ENCODE measurements at places on chromosomes 4 and X.

DNA sequence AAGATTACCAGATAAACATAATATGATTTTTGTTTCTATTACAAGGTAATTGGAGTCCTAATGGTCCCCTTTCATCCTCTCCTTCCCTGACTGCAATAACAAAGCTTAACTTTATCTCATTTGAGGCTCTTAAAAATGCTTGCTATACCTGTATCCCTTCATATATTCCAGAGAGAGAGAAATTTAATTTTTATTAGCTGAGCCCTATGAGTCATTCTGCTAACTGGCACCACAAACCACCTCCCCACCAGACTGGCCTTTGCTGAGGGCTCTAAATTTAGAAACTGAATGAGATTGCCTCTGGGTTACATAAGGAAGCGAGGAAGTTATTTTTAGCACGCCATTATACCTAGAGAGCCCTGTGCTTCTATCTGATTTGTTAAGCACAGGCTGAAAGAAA is 27.4 kb downstream of the CBLL2 start:
- DNase-seq: no peak

DNA sequence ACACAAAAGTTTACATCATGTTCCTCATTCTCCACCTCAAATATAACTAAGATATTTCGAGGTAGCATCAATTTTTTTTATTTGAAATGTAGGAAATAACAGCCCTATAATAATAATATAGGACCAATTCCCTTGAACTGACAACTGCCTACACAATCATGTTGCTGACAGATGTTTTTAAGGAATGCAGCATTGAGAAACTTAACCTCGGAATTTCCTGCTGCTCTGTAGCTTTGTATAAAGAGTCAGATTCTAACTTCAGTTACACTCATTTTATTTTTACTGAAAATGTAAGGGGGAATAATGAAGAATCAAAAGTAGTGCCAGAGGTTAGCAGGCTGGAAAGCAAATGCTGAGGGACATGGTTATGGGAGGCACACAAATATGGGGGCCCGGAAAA is 235.8 kb downstream of the RBMX2 start:
- DNase-seq: no peak

- no peak for DNase-seq
Observed at GRCh38 chr4:80913381-80913780, 117.1 kb upstream of the BMP3 start.

DNA sequence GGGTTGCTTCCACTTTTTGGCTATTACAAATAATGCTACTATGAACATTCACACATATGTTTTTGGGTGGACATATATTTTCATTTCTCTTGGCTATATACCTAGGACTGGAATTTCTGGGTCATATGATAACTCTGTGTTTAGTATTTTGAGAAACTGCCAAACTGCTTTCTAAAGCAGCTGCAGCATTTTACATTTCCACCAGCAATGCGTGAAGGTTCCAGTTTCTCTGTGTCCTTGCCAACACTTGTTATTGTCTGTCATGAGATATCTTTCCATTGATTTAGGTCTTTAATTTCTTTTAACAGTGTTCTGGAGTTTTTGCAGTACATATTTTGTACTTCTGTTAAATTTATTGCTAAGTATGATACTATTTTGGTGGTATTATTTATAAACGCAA is 48.3 kb downstream of the CLCN5 start:
- no peak for DNase-seq

DNA sequence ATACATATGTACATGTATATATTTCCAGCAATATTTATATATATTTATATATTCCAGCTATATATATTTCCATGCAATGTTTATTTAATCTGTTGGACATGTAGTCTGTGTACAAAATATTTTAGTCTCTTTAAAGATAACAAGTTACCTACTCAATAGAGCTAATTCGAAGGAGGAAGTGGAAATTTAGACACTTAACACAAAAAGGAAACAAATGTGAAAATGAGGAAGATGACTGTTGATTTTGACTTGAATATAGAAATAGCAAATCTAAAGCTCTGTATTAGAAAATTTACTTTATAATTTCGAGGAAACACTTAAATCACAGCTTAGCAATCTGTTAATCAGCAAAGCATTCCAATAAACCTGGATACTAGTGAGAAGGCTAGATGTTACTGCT is 1064.4 kb downstream of the PCDH7 start:
- no peak for DNase-seq

DNA sequence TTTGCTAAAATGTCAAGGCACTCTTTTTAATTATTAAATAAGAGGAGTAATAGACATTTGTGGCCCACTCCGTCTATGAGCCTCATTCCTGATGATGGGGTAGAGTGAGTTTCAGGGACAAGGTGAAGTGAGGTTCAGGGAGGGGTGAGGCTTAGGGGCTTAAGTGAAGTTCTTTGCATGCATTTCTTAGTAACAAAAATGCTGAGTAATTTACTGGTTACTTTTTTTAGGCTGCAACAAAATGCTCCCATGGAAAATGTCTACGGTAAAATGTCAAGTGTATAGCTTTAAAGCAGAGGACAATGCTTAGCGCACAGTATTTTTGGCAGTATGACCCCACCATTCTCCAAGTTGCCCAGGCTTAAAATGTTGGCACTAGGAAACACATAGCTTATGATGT is 2.0 kb upstream of the USO1 start:
- DNase-seq: no peak

- DNase-seq: no peak
Observed at GRCh38 chr4:47074816-47075215, 43.4 kb downstream of the GABRB1 start.

DNA sequence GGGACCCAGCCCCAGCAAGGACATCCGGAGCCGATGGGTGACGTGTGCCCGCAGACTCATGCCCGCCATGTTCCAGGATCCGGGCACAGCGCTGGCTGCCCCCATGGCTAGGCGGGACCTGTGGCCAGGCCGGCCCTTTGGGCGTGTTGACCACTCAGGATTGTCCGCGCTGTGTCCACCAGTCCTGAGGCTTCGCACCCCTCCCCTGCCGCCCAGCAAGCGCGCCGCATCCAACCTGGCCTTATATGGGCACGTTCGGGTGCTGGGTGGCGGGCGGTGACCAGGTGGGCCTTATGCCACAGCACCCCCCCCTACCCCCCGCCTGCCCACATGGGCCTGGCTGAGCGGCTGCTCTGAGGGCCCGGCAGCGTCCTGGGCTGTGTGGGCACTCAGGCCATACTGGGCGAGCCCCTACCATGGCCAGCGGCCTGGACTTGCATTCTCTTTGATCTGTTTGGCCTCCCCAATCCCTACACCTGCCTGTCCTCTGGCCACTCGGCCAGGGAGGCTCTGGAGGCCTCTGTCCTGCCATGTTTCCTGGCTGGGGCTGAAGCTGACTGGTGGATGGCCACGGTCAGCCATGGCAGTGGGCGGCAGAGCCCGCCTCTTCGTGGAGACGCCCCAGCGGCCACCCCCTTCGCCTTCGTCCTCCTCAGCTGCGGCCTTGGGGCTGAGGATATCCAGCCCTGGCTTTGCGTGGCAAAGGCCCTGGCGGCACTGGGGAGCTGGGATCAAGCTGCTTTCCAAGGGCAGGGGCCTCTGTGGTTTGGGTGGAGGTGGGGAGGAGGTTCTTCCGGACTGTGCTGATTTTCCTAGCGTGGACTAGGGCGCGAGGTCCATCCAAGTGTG is 2.0 kb downstream of the FGFRL1 start:
- no peak for DNase-seq

DNA sequence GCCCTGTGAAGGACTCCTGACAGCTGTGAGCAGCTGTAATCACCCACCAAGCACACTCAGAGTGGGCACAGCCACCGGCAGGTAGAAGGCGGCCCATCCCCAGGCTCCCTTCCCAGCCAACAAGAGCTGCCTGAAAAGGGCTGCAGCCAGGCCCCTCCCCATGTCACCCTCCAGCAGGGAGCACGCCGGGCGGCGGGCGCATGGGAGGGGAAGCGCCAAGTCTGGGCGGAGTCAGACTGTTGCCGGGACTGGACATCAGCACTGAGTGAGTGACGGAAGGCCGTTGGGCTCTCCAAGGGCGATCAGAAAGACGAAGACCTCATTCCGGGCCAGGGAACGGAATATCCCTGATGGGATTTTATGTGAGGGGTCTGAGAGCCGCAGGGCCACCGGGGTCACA is 82.1 kb downstream of the PPP2R2C start:
- no peak for DNase-seq

GRCh38 chr4:35238793-35239192 is 1005.5 kb downstream of the ARAP2 start:
- DNase-seq: no peak

DNA sequence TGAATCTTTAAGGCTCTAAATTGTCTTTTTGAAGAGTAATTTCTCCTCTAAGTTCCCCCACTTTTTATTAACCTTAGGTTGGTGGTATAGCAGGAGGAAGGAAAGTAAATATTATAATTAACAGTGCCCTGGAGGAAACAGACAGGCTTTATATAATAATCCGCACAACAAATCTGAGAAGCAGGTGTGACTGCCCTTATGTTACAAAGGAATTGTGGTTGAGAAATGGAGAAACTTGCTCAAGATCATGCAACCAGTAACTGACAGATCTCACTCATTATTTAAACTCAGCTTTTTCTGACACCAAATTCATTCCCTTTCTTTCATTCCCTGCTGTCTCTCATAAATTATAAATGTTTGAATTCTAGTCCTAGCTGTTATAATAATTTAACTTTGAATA is 282.0 kb downstream of the PPP3CA start:
- DNase-seq: no peak

GRCh38 chr4:138805736-138806135 is 209.8 kb upstream of the NOCT start:
- DNase-seq: no peak

GRCh38 chrX:100750883-100751282 is 19.0 kb upstream of the SYTL4 start:
- DNase-seq: no peak

GRCh38 chr4:109046471-109047201 is 255.8 kb downstream of the COL25A1 start:
- no peak for DNase-seq

DNA sequence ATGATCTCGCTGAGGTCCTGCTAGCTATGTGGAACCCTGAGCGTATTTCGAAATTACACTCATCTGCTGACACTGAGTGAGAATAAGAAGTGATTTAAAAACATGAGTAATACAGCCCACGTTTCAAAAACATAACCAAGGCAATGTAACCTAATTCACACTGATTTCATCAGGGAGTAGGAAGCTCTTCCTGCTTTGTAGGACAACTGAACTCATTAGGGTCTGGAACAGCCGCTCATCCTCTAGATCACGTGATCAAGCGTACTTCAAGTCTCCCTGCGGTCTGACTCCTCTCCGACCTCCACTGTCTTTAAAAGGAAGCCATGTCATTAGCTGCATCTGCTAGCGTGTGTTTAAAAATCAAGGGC is 138.0 kb downstream of the NSUN7 start:
- DNase-seq: no peak

- no peak for DNase-seq
Observed at GRCh38 chr4:54659749-54660535, 2.2 kb downstream of the KIT start.

DNA sequence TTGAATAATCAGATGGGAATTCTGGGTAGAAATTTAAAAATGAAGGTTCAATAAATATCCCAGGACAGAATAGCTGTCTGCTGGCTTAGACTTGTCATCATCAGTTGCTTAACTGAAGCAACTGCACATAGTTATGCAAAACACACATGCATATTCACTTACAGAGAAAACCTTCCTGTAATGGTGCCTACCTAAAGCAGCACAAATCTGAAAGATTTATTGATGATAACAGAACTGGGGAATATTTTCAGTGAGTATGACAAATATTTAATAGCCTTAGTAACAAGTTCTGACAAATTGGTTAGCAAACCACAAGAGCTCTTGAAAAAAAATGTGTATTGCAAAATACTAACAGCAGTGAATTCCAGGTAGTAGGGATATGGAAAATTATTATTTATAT is 606.8 kb upstream of the BOD1L1 start:
- DNase-seq: no peak

DNA sequence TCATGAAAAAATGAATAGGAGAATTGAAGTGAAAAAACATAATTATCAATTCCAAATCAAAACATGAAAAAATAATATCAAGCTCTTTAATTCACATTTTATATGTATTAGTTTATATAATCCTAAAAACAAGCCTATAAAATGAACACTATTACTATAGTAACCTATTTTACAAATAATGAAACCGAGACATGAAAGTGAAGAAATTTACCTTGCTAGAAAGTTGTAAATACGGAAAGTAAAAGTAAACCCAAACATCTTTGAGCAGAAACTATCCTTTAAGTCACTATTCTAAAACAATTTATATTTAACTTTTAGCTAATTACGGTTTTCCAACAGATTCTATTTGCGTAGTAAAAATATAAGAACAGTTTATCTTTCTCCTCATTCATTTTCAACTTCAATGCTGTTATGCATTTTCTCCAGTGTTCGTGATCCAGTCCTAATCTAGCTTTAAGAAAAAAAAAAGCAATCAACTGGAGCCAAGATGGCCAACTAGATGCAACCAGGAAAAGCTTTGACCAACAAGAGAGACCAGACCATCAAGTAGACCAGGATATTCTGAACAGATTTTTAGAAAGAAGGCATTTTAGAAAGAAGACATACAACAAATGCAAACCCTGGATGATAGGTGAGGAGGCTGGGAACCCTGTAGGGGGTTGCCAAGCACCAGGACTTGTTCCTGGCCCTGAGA is 67.0 kb downstream of the DDX53 start:
- DNase-seq: no peak

GRCh38 chr4:161926033-161926828 is 237.6 kb downstream of the FSTL5 start:
- DNase-seq: no peak

- no peak for DNase-seq
Observed at GRCh38 chrX:118329175-118329574, 16.7 kb upstream of the WDR44 start.

GRCh38 chrX:153621949-153622598 is 23.1 kb upstream of the CCNQ start:
- no peak for DNase-seq

DNA sequence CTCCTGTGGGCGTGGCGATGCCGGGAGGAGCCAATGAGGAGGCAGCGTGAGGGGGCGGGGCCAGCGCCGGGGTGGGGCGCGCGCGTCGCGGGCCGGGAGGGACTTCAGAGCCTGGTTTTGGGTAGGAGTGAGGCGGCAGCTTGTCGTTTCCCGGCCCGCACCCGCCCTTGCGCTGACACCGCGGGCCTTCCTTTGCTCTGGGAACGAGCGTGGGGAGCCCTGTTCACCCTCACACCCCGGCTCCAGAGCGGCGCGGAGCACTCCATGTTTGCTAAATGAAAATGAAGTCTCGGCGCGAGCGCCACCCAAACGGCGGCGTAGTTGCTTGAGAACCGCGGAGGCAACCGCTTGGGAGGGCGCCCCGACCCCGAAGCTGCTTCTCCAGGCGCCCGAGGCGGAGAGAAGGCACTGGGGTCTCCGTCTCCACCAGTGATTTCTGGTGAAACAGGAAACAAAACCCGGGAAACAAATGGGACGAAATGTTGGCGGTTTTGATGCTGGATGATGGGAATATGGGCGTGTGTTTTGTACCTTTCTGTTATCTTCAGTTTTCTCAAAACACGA is 497 bp upstream of the GRPEL1 start:
- no peak for DNase-seq

- no peak for DNase-seq
Observed at GRCh38 chr4:128716338-128716737, 93.2 kb upstream of the JADE1 start.

Measured in CD8-positive, alpha-beta T cell (primary cell).